SW480 (cell line): ENCODE measurements at places on chromosomes 1 and 21.

GRCh38 chr1:46749404-46749803, 30.5 kb upstream of the EFCAB14 start:
- DNase-seq: no peak

DNA sequence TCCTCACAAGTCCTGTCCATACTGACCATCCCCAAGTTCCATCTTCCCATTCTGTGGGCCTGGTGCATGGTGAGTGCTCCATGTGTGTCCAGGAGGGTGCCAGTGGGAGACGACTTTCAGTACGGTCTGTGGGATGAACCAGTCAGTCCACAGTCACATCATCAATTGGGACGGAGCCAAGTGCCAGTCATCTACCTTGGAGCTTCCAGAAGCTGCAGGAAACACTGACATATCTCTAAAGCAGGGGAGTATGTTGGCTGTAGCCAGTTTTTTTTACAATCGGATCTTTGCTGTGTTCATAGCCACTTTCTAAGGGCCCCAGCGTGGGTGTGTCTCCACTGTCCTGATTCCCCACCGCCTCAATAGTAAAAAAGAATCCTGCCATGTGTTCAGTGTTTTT, 13.6 kb upstream of the TRIM17 start:
- DNase-seq: no peak

GRCh38 chr1:82391712-82392111, 591.0 kb downstream of the ADGRL2 start:
- DNase-seq: no peak

- no peak for DNase-seq
These were observed 17.1 kb upstream of the PODN start for GRCh38 chr1:53044926-53045325.

DNA sequence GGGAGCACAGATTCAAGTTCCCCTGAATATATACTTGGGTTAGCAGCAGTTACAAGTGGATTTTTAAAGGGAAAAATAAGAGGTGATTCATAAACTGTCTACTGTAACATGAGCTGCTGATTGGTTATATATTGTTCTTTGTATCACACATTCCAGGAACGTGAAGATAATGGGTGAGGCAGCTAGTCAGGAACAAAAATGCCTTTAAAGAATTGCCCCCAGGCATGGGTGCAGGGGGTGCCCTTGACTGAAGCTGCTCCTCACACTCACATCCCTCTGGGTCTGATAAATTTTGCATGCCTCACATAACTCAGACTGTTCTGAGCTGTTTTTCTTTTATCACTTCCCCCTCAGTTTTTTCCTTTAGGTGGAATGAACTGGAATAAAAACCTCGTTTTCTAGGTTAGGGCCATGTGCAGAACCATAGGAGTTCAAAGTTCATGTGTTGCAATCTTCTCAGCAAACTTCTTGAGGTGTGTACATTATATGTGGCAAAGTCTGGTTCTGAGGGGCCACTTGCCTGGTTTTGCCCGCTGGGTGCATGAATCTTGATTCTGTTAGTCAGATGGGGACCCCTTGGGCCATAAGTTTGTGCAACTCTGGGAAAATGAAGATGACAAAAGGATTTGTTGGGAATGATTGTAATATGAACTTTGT, 21.1 kb downstream of the TBX19 start:
- peak; percentile 37 for DNase-seq

GRCh38 chr1:90074137-90074536, 79.2 kb downstream of the ZNF326 start:
- no peak for DNase-seq

DNA sequence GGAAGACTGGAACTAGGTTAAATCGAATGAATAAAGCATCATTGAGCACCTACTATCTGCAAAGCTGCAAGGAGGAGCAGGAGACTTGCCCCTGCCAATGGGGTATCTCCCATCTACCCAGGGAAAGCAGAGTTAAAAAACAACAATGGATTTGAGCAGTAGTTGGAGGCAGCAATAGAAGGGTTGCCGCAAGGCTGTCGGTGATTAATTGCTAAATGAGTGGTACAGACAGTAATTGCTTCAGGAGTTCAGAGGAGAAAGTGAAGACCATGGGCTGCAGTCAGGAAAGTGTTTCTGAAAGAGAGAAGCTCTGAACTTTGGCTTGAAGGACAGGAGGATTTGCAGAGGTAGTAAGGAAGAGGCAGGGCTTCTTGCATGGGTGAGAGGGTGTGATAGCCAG, 152.9 kb downstream of the ACTL8 start:
- DNase-seq: no peak

- no peak for DNase-seq
These were observed 22.1 kb downstream of the AK2 start for GRCh38 chr1:33014464-33015163.

DNA sequence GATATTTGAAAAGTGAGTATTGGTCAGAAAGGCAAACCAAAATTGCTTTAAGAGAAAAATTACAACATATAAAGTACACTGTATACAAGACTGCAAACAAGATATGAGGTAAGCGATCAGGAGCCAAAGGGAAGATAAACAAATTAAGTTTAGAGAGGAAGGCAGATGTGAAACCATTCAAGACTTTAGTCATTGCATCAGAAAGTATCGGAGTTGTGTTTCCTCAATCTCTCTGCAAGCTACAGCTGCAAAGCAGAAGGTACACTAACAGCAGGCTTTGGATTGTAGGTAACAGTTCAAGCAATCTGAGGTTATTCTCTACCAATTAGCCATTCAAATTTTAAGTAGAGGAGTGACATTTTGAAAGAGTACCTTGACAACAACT, 21.3 kb upstream of the TLCD4 start:
- DNase-seq: no peak

GRCh38 chr1:15017120-15017519, 136.4 kb upstream of the TMEM51 start:
- no peak for DNase-seq

DNA sequence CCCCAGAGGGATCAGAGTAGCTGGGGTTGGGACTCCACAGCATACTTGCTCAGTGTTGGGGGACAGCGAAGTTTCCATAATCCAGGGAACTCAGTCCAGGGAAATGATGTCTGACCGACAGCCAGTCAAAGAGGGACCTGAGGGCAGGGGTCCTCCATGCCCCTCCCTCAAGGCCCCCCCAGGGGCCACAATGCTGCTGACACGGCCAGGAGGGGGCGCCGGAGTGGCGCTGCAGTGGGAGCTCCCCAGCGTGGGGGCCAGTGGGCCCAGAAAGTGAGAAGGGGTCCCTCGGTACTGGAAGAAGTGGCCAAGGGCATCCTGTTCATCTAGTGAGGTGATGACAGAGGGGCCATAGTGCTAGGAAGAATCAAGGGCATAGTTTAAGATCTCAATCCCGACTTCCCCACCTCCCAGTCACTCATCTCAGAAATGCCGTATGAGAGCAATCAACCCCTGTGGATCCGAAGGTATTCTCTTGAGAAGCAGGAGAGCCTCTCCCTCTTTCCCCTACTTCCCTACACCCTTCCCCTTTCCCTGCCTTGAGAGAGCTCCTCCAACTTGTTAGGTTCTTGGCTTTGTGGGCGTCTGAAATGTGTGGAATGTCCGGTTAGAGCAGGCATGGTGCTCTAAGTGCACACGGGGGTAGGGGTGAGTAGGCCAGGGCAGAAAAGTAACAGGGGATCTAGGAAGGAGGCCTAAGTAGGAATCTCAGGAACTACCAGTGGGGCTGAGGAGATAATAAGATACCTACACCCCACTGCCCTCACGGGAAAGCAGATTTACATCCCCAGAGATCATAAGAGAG, 4.1 kb downstream of the NUDT17 start:
- DNase-seq: peak; percentile 48

DNA sequence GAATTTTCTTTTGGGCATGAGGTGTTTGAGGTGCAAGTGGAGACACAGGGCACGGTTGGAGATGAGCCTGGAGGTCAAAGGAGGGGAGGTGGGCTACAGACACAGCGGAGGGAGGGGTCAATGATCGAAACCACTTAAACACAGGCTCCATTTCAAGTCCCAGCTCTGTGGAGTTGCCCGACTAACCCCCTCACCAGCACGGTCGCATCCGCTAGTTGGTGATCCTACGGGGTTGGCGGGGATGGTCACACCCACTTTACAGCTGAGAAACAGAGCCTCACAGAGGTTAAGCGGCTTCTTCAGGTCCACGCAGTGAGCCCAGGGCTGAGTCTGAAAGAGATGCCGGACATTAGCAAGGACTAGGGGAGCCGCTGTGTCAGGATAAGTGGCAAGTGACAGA, 60.1 kb upstream of the RUNX3 start:
- no peak for DNase-seq

GRCh38 chr1:209862391-209863356, 34.9 kb downstream of the UTP25 start:
- DNase-seq: no peak

GRCh38 chr1:221397141-221397540, 344.7 kb downstream of the DUSP10 start:
- no peak for DNase-seq

GRCh38 chr1:107597290-107597689, 367.7 kb downstream of the VAV3 start:
- no peak for DNase-seq

DNA sequence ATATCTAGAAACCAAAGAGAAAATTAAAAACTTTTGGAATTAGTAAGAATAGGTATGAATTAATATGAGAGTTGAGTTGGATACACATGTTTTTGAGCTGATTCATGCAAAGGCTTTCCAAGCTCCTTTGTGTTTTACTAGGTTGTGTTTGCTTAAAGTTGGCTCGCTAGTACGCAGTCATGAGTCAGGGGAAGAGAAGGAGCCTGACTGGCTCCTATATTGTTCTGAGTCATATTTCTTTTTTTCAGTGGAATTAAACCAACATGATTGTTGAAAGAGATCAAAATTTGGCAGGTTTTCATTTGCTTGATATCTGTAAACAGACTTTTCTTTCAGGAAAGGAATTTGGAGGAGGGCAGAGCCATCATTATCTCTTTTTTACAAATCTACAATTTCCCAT, 66.7 kb downstream of the MAGI3 start:
- no peak for DNase-seq

DNA sequence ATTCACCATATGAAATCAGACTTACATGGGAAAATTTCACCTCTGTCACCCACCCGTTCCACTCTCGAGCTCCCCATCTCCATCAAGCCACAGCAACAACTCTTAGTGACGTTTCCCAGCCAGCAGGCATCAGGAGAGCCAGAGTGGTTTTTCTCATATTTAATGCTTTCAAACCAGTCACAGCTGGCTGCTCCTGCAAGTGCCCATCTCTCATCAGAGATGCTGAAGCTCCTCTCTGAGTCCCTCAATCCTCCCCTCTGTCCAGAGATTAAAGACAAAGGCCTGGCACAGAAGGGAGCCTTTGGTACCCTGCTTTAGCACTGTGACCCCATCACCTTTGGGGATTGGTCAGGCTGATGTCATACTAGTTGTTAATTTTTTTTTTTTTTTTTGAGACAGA, 277.3 kb downstream of the DNM3 start:
- DNase-seq: no peak

DNA sequence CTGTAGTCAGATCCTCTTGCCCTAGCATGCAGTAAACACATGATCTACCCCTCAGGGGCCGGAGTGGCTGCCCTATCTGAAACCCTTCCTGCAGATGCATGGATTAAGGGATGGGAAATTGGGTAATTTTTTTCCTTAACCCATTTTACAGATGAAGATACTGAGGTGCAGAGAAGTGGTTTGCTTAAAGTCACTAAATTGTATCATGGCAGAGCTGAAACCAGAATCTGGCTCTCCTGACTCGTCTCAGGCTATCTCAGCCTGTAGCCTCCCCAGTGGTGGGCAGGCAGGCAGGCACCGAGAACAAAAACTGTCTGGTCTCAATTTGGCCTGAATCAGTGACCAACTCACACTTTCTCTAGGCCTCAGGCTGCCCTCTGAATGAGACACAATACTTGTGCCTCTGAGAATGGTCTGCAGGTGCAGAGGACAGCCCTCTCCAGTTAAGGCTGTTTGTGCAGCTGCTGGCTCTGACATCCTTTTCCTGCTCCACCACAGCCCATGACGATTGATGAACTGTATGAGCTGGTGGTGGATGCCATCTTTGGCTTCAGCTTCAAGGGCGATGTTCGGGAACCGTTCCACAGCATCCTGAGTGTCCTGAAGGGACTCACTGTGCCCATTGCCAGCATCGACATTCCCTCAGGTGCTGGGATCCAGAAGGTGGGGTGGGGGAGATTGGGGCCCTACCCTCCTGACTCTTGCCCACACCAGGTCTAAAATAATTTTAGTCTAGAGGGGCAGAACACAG, 1.5 kb downstream of the NAXE start:
- DNase-seq: no peak

DNA sequence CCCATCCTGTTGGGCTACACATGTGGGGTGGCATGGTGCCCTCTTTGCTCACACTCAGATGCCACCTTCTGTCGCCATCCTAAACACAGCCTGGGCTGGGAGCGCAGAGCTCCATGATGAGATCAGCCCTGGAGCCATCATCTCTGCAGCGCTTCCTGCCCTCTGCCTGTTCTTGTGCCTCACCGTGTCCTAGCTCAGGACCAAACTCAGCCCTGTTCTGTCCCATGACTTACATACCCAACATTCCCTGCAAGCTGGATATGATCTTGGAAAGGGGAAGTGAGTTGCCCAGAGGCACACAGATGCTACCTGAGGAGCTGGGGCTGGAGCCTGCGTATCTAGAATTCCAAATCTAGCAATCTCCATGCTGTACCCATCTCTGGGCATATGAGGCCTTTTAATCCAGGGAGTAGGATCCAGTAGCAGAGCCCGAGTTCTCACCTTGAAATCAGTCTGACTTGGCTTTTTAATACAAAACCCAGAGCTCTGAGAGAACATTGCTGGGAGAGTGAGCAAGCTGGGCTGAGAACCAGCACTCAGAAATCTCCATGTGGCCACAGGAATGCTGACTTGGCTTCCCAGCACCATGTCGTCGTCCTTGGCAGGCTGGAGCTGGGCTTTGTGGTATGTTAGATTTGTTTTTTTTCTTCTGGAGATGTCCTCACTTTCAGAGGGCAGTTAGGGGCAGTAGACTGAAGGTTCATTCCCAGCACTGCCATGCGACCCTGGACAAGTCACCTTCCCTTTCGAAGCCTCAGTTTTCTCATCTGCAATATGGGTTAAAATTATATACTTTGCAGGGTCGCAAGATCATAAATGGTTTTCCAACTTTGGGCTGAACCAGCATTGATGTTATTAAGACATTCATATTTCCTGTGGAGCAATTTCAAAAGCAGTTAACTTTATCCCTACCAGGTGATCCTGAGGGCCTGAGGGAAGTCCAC, 2.6 kb downstream of the ALPL start:
- no peak for DNase-seq

- no peak for DNase-seq
These were observed 92.2 kb upstream of the ZBTB40 start for GRCh38 chr1:22359427-22359826.

DNA sequence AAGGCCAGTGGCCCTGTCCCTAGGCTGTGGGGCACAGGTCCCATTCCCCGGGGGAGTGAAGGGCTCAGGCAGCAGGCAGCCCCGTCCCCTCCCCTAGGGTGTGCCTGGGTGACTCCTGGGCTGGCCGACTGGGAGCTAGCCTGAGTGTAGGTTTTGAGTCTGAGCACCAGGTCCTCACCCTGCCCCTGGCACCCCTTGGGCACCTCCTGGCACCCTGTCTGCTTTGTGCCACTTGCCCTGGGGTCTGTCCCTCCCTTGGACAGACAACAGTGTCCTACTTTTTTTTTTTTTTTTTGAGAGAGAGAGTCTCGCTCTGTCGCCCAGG, 24.2 kb downstream of the RRP1 start:
- no peak for DNase-seq
